ENCODE measurements at places on chromosomes 1 and 21.

DNA sequence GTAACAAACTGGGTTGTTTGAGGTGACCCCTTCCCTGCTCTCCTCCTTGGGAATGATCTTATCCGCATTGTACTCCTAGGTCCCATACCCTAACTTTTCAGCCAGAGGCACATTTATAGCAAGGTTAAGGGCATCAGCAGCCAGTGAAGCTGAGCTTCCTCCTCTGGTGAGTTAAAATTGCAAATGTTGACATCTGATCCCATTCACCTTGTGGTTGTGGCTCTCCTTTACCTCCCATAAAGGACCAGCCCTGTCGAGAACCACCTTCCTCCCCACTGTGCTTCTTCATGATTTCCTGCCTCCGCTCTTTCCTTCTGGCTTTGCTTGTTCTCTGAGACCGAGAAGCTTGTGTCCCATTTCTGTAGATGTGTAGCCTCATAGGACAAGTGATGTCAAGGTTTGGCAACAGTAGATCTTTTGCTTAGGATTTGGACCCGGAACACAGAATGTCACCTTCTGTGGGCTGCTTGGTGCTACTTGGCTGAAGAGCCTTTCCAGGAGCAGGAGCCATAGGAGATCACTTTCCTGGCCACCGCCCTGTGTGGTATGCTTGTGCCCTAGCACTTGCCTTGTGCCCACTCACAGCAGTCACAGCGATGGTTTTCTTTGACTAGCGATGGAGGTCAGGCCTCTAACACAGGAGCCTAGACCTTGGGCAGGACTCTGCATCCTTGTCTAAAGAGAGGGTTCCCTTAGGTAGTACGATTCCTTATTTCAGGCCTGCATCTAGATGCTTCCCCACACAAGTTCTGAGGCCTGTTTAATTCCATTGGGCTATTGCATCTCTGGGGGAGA, 18.8 kb downstream of the SZRD1 start:
- no peak for DNase-seq

DNA sequence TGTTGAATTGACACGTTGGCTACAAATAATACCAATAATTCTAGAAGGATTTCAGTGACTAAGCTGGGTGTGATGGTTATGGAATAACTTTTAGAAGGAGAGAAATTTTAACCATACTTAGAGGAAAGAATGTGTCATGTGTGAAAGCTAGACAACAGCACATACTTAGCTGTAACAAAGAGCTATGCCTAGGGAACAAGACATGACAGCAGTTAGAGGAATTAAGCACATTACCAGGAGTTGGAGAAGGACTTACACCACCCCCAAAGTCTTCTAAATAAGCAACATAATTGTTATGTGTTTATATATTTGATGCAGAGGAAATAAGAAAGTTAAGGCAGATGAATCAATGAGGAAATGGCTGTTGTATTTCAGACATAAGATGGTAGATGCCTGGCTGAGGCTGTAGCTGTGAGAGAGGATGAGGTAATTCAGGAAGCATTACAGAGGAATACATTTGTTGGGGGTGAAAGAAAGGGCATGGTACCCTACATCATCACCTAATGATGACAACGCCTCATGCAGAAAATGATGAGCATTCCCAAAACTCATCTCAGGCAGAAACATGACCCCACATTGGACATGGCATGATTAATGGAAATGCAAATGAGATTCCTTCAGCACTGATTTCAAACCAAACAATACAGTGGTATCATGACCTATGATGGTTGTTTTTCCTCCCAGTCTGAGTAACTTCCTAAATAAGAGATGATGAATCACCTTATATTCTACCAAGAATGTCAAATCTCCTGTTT, 211.5 kb downstream of the LHX8 start:
- no peak for DNase-seq

DNA sequence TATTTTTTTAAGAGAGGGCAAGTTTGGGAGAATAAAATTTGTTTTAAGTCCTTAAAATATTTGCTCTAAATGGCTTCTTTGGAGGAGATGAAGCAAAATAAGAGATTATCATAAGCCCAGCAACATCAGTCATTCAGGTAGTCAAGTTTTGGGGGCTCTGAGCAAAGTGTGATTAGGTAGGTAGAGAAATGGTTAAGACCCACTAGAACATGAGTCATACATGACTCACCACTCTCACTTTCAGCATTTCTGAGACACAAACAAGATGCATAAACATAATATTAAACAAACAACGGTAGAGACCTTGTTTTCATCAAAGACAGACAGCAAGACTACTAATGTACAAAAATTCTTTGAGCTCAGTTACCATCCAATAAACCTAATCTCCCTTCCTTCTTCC, 272.2 kb downstream of the LMO4 start:
- no peak for DNase-seq

DNA sequence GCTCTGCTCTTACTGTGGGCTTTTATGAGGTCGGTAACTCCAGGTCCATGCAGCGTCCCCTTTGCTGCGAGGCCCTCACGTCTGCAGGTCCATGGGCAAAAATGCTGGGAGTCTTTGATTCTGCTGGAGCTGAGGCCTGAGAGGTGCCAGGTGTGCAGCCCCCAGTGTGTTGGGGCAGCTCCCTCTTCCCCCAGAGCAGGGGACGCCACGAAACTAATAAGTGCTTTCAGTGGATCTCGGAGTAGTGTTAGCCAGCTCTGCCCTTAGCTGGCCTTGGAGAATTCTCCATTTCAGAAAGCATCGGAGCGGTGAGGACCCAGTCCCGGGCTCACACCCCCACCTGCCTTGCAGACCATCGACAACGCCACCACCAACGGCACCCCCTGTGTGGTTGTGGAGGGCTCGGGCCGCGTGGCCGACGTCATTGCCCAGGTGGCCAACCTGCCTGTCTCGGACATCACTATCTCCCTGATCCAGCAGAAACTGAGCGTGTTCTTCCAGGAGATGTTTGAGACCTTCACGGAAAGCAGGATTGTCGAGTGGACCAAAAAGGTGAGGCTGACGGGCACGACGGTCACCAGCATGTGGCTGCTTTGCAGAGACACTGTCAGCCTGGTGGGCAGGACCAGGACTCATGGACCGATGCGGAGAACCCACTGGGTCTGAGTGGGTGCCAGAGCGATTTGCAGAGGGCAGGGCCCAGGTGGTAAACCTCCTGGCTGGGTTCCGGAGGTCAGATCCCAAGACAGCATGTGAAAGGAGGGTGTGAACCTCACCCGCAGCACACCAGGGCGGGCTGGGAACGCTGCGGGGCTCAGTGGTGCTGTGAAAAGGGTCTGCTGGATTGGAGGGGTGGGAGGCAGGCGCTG, 25.5 kb downstream of the TRPM2 start:
- no peak for DNase-seq

DNA sequence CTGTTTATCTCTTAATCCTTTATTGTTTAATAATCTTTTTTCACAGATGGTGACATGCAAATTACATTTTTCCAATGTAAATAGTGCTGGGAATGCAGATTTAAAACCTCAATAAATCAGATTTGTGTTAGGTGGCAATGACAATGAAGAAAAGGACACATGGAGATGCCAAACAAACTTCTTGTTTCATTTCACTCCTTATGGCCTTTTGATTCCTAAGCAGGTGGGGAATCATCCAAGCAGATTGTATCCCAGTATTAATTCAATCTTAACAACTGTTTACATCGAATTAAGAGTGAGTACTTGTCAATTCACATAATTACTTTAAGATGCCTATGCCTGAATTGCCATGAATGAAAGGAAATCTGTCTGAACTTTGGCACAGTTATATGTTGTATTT, 98.9 kb upstream of the RGS18 start:
- DNase-seq = no peak

DNA sequence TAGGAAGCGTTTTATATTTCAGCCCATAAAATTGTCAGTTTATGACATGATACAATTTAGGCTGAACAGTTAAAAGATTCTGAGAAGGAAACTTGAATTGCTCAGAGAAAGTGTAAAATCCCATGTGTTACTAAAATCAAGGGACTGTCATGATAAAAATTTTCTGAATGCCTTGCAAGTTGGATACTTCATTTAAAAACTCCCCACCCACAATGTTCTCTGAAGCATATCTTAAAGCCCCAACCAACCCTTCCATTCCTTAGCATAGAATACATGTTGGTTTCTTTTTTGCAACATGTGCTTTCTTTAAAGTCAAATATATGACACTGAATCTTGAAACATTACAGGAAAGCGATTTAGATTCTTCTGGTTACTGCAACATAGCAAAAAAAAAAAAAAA, 97.4 kb downstream of the MRPL39 start:
- DNase-seq = no peak

GRCh38 chr1:230246551-230246950, 179.5 kb downstream of the GALNT2 start:
- DNase-seq = no peak

GRCh38 chr1:14732728-14733047, 134.2 kb downstream of the KAZN start:
- no peak for DNase-seq

DNA sequence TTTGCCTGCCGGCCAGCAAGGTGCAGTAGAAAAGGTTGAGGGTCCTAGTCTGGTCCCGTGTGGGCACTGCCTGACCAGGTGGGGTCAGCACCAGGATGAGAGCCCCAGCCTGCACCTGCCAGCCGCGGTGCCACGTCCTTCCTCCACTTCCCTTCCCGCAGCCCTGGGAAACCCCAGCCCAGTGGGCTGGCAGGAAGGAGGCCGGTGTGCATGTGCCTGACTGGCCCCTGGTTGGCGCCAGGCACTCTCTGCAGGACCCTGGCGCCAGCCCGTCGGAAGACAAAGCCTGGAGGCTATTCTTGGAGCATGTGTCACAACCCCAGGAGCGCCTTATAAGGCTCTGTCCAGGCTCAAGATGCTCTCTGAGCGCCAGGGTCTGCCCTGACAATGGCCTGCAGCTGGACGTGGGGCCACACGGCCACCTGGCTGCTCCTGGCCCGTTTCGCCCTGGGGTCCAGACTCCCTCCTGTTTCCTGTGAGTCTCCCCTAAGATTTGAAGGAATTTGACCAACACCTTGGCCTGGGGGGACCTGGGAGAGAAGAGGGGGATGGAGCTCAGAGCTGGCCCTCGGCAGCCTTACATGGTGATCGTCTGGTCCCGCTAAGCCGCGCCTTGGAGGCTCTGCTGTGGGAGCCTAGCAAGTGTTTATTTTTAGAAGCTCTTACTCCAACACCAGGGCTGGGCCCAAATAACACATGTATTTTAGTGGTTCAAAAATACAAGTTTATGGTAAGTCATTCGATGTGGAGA, 31.9 kb upstream of the POFUT2 start:
- DNase-seq = no peak

DNA sequence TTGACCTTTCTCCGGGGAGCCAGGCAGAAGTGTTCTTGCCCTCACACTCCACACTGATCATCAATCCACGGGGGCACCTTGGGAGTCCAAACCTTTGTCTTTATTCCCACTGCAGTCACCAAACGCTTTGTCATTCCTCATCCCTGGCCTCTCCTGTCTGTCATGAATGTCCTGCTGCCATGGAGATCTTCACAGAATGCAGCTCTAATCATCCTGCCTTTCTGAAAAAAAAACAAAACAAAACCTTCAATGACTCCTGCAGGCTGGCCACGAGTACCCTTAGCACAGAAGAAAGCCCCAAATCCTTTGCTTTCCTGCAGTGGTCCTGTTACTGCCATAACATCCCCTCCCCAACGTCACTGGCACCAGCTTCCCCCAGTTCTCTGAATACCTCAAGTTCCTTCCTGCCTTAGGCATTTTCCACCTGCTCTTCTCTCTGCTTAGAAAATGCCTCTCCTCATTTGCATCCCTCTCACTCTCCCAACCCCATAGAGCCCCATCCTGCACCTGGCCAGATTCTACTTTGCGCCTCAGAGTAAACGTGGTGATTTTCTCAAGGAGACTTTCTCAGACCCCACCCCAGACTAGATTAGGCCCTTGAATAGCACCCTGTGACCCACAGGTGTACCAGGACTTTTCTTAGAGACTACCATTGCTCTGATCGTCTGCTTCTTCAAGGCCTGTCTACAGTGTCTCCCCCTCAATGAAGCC, 131.2 kb downstream of the AK5 start:
- no peak for DNase-seq

GRCh38 chr1:58905126-58905490, 121.3 kb upstream of the JUN start:
- DNase-seq = no peak

- no peak for DNase-seq
These were observed 26.6 kb upstream of the CD84 start for GRCh38 chr1:160605792-160606479.

- DNase-seq = no peak
These were observed 40.1 kb downstream of the AHDC1 start for GRCh38 chr1:27563591-27564471.

DNA sequence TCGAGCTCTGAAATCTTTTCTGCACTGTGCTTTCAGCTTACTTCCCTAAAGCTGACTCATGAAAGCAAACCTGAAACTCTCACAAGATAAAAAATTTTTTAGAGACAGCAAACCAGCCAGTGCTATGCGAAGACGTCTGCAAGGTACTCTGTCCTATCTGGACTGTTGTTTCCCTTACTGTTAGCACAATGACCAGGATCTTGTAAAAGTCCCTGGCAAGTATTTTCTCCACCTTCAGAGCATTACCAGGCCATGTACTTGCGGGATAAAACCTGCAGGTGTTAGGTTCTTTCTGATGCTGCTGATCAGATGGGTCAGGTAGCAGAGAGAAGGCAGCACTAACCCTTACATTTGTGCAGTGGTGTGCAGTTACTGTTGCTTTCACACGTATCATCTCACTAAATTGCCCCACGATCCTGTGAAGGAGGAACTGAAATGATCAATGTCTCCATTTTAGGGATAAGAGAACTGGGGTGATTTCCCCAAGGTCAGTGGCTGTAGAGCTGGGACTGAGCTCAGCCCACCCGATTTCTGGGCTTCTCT, 56.6 kb downstream of the PLXNA2 start:
- no peak for DNase-seq

DNA sequence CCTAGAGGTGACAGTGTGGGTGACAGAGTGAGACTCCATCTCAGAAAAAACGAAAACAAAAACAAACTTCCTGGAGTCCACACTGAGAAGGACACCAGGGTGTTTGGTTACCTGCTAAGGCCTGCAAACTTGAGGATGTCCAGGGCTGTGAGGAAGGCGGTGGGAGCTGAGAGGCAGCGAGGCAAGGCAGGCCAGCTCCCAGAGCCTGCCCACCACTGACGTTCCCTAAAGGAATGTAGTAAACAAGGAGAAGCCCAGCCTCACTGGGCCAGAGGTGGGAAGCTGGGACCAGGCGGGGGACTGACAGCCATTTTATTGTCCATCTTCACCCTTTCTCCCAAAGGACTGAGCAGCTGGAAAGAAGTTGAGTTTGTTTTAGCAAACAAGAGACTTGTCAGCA, 24.1 kb downstream of the SHISA4 start:
- DNase-seq = no peak

GRCh38 chr1:6095511-6096242, 50.0 kb downstream of the KCNAB2 start:
- no peak for DNase-seq

Measured in DMS153 (cell line).